ENCODE measurements at places on chromosomes 12 and 14.

DNA sequence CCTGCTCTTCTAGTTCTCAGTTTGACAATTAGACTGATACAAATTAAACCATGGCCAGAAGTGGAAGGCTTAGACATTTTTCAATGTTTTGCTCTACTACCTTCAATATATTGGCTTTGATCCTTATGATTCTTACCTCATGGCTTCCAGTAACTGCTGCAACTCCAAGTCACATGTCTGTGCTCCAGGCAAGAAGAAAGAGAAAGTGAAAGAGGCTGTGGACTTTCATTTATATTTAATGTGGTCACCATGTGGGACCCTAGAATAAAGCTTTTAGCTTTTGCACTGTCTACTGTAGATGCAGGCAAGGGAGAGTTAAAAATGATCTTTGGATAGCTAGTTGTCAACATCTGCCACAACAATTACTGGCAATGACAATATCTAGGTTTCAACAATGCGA lies 214.3 kb upstream of the PDE3A start:
- no peak for DNase-seq

DNA sequence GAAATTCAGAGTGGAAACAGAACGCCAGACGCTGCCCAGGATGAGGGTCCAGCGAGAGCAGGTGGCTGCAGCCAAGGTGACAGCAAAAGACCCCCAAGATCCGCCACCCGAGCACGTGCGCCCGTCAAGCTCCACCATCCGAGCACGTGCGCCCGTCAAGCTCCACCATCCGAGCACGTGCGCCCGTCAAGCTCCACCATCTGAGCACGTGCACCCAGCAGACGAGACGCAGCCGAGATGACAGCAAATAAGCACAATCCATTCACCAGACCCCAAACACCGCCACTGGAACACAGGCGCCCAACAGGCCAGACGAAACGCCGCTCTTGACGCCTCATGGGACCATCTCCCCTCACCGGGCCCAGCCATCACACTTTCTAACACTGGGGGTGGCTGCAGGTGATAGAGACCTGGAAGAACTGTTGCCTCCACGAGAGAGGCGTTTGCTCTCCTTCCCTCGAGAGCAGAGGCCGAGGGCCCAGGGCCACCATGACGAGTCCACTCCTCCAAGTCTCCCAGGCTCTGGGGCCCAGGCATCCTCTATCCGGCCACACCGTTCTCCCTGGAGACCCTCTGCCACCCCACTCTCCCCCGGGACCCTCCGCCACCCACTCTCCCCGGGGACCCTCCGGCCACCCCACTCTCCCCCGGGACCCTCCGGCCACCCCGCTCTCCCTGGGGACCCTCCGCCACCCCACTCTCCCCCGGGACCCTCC lies 62.1 kb upstream of the GALNT9 start:
- DNase-seq: no peak

- DNase-seq: no peak
Measured at GRCh38 chr14:23580152-23580926, 1.7 kb upstream of the JPH4 start.

- DNase-seq: peak; percentile 66
Measured at GRCh38 chr12:25242981-25243679, 7.6 kb downstream of the KRAS start.

DNA sequence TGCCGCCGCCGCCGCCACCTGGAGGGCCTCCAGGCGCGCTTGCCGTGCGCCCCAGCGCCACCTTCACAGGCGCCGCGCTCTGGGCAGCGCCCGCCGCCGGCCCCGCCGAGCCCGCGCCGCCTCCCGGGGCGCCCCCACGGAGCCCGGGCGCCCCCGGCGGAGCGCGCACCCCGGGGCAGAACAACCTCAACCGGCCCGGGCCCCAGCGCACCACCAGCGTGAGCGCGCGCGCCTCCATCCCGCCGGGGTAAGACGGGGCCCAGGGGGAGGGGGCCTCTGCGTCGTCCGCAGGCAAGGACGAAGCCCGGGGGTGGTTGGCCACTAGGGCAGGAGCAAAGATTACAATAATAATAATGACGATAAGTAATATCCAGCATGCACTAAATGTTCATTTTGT lies 21.3 kb downstream of the DTX1 start:
- DNase-seq: no peak

DNA sequence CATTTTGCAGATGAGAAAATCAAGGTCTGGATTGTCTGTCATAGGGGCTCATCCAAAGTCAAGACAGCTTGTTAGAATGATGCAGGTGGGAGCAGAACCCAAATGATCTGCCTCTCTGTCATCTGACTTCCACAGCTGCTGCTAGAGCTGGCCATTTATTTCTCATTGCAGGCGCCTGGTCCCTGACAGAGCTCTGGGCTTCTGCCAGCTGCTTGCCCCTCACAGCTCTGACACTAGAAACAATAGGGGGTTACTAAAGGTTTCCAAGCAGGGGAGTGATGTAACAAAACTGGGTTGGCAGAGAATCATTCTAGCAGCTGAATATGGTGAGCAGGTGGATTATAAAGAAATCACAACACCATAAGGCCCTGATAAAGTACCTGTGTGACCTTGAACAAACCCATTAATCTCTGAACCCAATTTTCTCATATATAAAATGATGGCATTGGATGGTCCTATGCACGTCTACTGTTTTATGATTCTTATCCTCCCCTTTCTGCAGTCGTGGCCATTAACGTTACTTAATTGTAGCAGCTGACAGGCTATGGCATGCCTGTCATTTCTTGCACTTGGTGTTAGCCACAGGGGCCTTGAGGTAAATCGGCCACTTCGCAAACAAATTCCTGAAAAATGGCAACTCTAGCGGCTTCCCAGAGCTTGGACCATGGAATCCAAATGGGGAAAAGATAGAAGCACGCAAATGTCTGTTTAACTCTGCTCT lies 134.6 kb downstream of the RMST start:
- no peak for DNase-seq

GRCh38 chr12:26737487-26738030 lies 95.4 kb downstream of the ITPR2 start:
- no peak for DNase-seq

GRCh38 chr14:32603992-32604565 lies 275.0 kb downstream of the AKAP6 start:
- no peak for DNase-seq

GRCh38 chr14:65369560-65369959 lies 43.0 kb upstream of the FUT8 start:
- no peak for DNase-seq

- DNase-seq: no peak
Measured at GRCh38 chr12:52380271-52380694, 5.2 kb downstream of the KRT84 start.

DNA sequence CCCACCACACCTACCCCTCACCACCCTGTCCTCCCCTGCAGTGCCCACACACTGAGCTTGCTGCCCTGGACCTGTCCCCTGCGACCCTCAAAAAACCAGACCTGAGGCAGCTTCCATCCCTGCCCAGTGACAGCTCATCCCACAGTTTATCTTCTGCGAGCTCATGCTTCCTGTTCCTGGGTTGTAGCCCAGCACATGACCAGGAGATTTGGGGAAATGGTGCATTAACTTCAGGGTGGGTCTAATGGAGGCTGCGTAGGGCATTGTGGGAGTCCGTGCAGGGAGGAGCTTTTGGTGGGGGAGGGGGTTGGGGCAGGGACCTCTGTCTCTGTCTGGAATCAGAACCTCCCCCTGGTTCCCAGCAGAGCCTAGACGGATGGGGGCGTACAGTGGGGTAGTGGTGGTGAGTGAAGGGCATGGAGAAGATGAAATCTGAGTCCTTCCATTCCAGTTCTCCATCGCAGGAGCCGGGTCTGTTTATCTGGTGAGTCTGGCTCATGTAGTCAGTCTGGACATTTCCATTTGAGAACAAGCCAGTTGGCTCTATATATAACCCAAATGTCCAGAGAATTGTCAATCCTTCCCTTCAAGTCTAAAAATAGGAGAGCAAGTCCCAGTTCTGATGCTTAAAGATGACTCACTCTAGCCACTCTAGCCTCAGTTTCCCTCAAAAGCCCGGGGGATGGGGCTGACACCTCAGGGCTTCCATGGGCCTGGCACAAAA lies 270.9 kb downstream of the CACNA1C start:
- no peak for DNase-seq

DNA sequence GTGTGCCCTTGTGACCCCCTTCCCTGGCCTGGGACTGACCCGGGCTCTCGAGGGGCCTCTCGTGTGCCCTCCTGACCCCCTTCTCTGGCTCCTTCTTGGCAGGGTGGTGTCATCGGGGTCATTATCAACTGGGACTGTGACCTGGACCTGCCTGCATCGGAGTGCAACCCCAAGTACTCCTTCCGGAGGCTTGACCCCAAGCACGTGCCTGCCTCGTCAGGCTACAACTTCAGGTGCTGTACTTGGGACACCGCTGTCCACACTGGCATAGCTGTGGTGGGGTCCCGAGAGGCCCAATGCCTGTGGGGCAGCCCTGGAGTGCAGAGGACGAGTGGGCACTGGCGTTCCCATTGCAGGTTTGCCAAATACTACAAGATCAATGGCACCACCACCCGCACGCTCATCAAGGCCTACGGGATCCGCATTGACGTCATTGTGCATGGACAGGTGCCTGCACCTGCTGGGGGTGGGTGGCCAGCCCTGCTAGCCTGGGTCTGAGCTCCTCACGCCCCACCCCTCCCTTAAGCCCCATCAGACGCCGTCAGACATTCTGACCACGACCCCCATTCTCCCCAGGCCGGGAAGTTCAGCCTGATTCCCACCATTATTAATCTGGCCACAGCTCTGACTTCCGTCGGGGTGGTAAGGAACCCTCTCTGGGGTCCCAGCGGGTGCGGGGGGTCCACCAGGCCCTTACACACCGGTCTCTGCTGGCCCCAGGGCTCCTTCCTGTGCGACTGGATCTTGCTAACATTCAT lies 2.5 kb downstream of the P2RX2 start:
- DNase-seq: no peak

DNA sequence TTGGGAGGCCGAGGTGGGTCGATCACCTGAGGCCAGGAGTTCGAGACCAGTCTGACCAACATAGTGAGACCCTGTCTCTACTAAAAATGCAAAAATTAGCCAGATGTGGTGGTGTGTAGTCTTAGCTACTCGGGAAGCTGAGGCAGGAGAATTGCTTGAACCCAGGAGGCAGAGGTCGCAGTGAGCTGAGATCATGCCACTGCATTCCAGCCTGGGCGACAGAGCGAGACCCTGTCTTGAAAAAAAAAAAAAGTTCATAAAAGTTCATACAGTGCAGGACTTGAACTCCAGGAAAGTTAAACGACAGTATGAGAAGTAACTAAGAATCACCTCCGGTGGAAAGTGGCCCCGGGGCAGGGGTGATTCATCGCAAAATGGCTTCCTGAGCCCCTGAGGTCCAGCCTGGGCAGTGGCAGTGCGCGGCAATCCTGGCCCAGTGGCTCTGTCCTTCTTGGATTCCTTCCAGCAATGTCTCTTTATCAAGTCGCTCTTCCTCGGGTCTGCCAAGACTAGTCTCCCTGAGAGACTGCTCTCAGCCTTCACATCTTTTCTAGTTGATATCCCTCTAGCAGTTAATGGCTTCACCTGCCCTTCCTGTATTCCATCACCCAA lies 16.7 kb upstream of the MAP1LC3B2 start:
- no peak for DNase-seq

DNA sequence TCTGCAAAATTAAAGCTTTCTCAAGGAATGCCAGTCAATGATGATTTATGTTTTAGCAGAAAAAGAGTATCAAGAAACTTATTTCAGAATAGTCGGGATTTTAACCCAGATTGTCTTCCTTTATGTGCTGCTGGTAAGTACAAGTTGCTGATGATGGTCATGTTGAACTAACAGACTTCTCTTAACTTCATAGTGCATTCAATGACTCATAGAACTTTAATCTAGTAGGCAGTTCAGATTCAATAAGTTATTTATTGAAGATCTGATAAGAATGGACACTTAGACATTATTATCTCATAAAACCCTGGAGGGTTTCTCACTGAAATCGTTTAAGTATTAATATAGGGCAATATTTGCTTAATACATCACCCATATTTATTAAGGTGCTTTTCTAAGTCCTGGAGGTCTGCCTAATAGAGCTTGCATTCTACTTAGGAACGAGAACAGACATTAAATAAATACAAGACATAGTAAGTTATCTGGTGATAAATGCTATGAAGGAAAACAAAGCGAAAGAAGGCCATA lies 33.8 kb downstream of the TOGARAM1 start:
- no peak for DNase-seq

GRCh38 chr12:54879150-54879549 lies 24.8 kb downstream of the MUCL1 start:
- DNase-seq: no peak

- DNase-seq: peak; percentile 37
Measured at GRCh38 chr14:44961151-44961553, 595 bp downstream of the KLHL28 start.

DNA sequence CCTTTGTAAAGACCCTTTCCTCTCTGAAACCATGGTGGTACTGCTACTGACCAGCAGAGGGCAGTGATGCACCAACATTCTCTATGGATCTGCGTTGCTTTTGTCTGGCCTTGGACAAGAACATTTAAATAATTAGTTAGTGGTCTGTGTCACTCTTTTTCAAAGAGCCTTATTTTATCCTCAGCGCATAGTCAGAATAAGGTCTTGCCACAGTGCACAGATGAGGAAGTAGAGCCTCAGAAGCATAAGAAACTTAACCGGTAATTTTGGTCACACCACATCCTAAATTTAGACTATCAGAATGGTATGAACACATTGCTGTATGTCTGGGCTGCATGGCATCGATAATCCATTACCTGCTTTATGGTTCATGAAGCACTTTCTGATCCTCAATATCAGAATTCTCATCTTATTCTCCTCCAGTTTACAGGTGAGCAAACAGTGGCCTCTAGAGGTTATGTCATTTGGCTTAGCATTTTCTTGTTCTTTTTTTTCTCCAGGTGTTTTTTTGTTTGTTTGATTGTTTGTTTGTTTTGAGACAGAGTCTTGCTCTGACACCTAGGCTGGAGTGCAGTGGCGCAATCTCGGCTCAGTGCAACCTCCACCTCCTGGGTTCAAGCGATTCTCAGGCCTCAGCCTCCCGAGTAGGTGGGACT lies 23.7 kb upstream of the IFT81 start:
- peak; percentile 65 for DNase-seq

DNA sequence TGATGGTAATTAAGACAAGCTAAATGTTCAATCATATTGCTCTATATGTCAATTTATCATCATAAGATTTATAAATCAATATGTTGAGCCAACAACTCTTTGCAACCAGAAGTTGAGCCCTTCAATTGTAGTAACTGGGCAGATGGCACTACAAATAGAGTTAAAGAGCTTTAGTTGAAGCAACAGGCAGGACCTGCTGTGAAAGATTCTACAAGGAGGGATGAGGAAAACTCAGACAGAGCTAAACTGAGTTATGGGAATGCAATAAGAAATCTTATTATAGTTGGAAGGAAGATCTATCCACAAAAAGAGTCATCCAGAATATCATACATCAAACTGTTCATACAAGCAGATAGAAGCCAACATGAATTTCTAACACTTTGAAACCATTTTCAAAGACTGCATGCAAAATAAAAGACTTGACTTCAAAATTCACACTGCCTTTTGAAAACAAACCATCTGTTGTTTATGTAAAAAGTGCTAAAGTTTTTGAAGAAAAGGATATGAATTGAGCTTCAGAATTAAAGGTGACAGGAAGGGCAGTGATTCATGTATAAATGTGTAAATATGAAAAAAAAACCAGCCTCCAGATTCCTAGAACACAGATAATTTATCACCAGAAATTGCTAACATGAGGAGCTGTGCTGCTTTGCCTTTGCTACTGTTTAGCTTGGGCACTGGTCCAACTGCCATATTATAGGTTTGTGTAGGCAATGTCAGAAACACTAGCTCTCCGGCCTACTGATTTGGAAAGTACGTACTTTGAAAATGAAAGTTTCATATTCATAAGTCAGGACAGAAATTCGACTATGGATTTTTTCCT lies 133.2 kb downstream of the SLC35F4 start:
- no peak for DNase-seq

- DNase-seq: no peak
Measured at GRCh38 chr14:87449016-87449415, 544.0 kb downstream of the GALC start.

GRCh38 chr14:29462321-29462720 lies 465.3 kb downstream of the PRKD1 start:
- DNase-seq: no peak

All from Caco-2 (cell line).